IMR-90 (cell line): ENCODE measurements at places on chromosomes 7 and 10. TPM values are rescaled to one million over a fixed set of nuclear protein-coding genes. Genes with fewer than 3 reads are reported as not detected.

GRCh38 chr10:123160311-123160980 lies 6.2 kb downstream of the BUB3 start:
- no peaks in the 10 kb centered on the region; the same call in 1 of the 2 replicates for H3K4me1 ChIP-seq
- H3K27me3 ChIP-seq: no peaks in the 10 kb centered on the region
- H3K36me3 ChIP-seq: peaks cover 16% of the 10 kb centered on the region
- no peak for DNase-seq

- H3K4me3 ChIP-seq: no peak overlapping the region
- H3K4me1 ChIP-seq: no peaks in the 10 kb centered on the region
- H3K36me3 ChIP-seq: peaks cover 25% of the 10 kb centered on the region
- peak; percentile 5 for DNase-seq
Observed at GRCh38 chr7:149071641-149072437, 18.7 kb downstream of the ZNF786 start.

DNA sequence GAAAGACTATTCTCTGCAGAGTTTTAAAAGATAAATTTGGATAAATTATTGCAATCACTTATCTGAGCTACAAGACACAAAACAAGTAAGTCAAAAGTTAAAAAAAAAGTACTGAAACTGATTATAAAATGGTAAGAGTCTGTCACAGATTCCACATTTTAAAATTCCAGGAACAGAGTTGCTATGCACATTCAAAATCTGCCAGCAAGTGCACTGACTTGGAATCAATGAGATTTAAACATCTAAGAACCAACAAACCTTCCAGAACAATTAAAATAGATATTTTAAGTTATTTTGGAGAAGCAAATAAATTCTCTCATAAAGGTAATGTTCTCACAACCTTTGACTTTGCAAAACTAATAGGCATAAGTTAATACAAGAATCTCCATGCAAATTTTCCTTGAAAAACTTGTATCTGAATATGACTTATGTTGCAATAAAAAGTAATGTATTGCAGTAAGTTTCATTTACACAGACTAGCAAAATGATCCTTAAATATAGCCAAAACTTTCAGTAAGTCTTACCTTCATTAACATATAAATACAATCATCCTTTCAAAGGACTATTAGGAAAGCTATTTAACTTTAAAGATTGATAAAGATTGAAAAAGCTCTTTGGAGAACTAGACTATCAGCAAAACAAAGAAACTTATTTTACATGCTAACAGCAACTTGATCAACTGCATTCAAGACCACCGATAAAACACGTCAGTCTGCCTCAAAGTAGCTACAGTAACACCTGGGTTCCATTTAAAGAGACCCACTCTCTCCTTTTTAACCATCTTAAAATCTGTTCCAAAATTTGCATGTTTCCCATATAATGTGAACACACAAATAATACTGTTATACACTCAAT lies 4.4 kb downstream of the ETV1 start:
- no peaks in the 10 kb centered on the region for H3K27me3 ChIP-seq
- H3K4me3 ChIP-seq: no peak overlapping the region
- no peaks in the 10 kb centered on the region for H3K36me3 ChIP-seq
- peaks cover 4% of the 10 kb centered on the region; the same call in 1 of the 2 replicates for H3K4me1 ChIP-seq

- no peaks in the 10 kb centered on the region for H3K36me3 ChIP-seq
- DNase-seq: no peak
- no peaks in the 10 kb centered on the region for H3K27me3 ChIP-seq
- H3K4me3 ChIP-seq: no peak overlapping the region
Observed at GRCh38 chr10:14089556-14090292, 241.0 kb downstream of the FRMD4A start.

DNA sequence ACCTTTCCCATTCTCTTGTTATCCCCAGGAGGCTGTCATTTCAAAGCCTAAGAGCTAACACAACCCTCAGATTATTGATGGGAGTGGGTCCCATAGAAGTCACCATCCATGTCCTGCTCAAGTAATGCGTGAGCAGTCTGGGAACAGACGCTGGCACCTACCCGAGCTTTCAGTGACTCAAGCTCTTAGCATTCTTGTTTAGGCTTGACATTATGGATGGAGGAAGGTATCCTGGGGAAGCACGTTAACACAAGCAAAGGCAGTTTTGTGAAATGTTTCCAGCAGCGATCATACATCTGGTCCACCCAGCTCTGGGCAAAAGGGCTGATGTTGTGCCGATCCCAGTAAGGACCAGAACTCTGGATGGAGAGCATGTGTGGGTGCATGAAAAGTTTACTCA lies 30.0 kb upstream of the AUTS2 start:
- no peaks in the 10 kb centered on the region for H3K36me3 ChIP-seq
- no peaks in the 10 kb centered on the region for H3K4me1 ChIP-seq
- no peak overlapping the region for H3K27ac ChIP-seq
- DNase-seq: no peak
- H3K27me3 ChIP-seq: no peaks in the 10 kb centered on the region

ZP3 gene
- total RNA-seq: 0.54 and 0.83 TPM in 2 replicates

RAB19 gene
- total RNA-seq: not detected in 2 replicates

GPR37 gene
- 9.2 and 9.3 TPM in 2 replicates for total RNA-seq

DNA sequence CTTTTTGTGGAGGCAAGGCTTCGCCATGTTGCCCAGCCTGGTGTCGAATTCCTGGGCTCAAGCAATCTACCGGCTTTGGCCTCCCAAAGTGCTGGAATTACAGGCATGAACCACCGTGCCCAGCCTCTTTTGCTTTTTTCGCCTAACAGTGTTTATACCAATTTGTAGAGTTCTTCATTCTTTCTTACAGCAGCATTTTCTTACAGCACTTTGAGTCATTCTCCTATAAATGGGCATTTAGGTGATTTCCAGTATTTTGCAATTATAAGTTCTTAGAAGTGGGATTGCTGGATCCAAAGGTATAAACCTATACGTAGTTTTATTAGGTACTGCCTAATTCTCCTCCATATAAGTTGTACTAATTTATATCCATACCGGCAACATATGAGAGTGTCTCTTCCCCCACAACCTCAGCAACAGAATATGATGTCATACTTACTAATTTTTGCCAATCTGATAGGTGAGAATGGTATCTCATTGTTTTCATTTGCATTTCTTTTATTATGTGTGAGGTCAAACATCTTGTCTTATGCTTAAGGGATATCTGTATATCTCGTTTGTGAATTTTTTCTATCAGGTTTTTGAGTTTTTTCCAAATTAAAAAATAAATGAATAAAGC lies 39.1 kb downstream of the SUFU start:
- H3K4me1 ChIP-seq: peaks cover 17% of the 10 kb centered on the region
- no peak overlapping the region for H3K4me3 ChIP-seq
- H3K27me3 ChIP-seq: no peaks in the 10 kb centered on the region
- DNase-seq: peak; percentile 89

GRCh38 chr7:121874298-121874697 lies 1.3 kb downstream of the PTPRZ1 start:
- H3K27ac ChIP-seq: no peak overlapping the region
- no peaks in the 10 kb centered on the region for H3K36me3 ChIP-seq
- H3K27me3 ChIP-seq: peaks cover 34% of the 10 kb centered on the region
- DNase-seq: no peak
- H3K4me3 ChIP-seq: no peak overlapping the region
- no peaks in the 10 kb centered on the region for H3K4me1 ChIP-seq

- no peak overlapping the region for H3K27ac ChIP-seq
- no peaks in the 10 kb centered on the region for H3K4me1 ChIP-seq
- H3K27me3 ChIP-seq: no peaks in the 10 kb centered on the region
- H3K4me3 ChIP-seq: no peak overlapping the region
- DNase-seq: no peak
Observed at GRCh38 chr10:128868481-128868880, 598.6 kb upstream of the MGMT start.

GRCh38 chr10:32964270-32964669 lies 6.2 kb upstream of the ITGB1 start:
- H3K27me3 ChIP-seq: no peaks in the 10 kb centered on the region
- no peak for DNase-seq
- no peak overlapping the region for H3K27ac ChIP-seq

SUPV3L1 gene
- 22.5 and 24.4 TPM in 2 replicates for total RNA-seq

DNA sequence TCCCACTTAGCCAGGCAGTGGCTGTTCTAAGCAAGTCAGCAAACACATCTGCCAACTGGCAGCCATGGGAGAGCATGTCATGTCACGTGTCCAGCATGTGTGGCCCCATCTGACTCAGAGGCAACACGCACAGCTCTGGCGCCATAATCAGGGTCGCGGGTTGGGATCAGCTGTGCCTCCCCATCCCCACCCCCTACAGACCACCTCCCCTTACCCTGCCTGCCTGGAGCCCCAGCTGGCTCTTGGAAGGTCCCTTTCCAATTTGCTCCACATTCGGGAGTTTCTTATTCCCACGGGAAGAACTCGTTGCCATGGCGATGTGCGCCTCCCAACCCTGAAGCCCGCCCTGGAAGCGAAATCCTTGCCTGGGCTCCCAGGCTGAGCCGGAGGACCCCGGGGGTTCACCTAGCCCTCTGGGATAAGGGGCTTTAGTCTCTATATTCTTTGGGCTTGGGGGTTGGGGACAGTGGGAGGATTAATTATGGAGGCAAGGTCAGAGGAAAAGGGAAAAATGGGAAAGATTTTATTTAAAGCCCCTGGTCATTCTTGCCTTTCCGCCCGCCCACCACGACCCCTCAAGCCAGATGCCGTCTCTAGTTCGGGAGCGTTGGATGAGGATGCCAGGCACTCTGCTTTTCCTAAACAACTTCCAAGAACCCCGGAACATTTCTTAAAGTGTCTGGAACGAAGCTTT lies 283.7 kb downstream of the ZEB1 start:
- no peaks in the 10 kb centered on the region for H3K36me3 ChIP-seq
- H3K27ac ChIP-seq: peak overlapping the region; percentile 50
- H3K4me1 ChIP-seq: peaks cover 7% of the 10 kb centered on the region
- peak; percentile 73 for DNase-seq
- no peaks in the 10 kb centered on the region for H3K27me3 ChIP-seq
- H3K4me3 ChIP-seq: peak overlapping the region; percentile 66

DNA sequence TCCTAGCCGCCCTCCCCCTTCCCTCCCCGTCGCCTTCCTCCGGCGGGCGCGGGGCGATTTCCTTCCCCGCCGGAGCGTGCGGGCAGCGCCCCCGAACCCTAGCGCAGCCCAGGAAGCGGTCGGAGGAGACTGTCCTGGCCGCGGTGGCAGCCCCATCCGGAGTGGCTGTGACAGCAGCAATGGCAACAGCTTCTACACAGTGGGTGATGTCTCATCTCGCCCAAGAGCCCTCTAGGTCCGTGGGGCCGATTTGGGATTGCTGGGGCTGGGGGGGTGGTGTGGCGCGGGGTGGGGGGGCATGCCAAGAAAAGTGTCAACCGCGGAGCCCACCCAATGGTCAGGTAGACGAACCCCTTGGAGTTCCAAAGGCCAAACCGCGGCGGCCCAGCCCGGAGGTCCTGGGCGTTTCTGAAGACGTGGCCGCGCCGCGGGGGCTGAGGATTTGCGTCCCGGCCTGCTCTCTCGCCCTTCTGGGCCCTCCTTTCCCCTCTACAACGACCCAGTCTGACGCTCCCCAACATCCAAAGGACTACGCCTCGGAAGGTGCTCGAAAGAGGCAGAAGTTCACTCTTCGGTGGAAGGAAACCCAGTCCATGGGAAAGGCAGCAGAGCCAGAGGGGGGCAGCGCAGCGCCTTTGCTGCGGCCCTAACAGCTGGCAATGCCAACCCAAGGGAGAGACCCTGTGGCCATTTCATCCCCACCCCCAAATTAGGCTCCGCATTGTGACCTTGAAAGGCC lies 603 bp upstream of the TWIST1 start:
- DNase-seq: peak; percentile 21
- peak overlapping the region; percentile 99 for H3K4me3 ChIP-seq
- peak overlapping the region; percentile 87 for H3K27ac ChIP-seq
- H3K4me1 ChIP-seq: peaks cover 1% of the 10 kb centered on the region
- no peaks in the 10 kb centered on the region for H3K36me3 ChIP-seq

VWA2 gene
- total RNA-seq: not detected in 2 replicates

DNA sequence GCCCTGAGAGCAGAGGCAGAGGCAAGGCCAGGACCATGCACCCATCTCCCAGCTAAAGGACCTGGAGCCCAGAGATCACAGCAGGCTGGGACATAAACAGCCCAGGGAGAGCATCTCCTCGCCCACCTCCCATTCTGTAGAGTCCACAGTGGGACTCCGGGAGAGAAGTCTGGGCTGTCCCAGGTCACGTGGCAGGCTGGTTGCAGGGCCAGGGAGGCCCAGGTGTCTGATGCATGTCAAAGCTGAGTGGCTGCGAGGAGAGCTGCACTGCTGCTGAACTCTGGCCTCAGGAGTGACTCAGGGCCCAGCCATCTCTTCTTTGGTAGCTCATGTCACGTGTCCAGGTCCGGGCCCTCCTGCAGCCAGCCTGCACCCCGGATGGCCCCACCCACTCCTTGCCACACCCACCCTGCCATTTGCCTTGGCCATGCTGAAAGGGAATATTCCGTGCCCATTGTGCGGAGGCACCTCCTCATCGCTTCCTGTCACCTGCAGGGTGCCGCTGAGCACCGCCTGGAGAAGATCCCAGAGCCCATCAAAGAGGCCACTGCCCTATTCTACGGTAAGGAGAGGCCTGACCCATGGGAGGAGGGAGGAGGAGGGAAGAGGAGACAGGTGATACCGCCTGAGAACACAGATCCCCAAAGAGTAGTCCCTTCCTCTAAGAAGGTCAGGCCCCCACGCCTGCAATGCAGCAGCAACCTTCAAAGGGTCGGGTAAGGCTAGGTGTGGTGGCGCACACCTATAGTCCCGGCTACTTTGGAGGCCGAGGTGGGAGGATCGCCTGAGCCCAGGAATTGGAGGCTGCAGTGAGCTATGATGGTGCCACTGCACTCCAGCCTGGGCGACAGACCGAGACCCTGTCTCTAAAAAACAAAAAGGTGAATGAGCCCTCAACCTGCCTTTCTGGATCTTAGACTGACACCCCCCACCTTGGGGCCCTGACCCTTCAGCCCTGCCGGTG lies 12.6 kb upstream of the SH2B2 start:
- peak; percentile 83 for DNase-seq
- H3K4me1 ChIP-seq: peaks cover 12% of the 10 kb centered on the region

NEBL gene
- total RNA-seq: under 0.01 TPM in 1 of 2 replicates, not detected in the other

GRCh38 chr10:124522933-124523871 lies 61.6 kb downstream of the LHPP start:
- H3K27ac ChIP-seq: no peak overlapping the region
- H3K4me1 ChIP-seq: peaks cover 9% of the 10 kb centered on the region; the same call in 1 of the 2 replicates
- no peak for DNase-seq
- no peaks in the 10 kb centered on the region; the same call in 1 of the 2 replicates for H3K27me3 ChIP-seq
- H3K36me3 ChIP-seq: no peaks in the 10 kb centered on the region

VGF gene
- total RNA-seq: 0.18 and 0.28 TPM in 2 replicates

LRRC72 gene
- not detected in 2 replicates for total RNA-seq

DNA sequence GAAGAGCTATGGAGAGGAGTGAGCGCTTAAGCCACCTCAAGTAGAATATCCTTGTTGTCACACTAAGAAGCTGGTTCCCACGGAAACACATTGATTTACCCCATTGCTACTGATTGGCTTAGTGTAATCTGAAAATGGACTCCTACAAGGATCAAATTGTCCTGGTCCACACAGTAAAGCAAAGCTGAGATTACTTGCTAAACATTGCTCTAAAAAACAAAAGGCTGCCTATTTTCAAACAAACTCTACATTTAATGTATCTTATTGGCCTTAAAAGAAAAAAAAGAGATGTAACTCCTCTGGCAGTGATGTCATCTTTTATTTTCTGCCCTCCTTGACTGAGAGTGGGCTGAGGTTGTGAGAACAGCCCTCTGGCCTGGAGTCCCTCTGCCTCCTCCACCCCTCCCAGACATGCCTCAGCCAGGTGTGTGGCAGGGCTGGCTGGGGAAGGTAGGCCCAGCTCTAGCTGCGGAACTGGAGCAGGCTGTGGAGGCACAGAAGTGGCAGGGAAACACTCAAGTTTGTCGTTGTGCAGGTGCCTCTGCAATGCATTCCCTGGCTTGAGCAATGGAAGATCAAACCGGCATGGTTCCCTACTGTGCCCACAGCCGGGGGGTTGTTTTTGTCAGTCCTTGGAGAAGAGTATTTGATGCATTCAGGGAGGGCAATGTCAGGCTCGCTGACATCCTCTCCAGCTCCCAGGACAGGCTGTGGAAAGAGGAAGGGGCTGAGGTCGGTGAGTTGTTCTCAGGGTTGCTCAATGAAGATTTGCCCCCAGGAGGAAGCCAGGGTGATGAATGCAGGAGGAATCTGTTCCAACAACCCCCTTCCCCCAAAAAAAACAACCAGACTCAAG lies 9.1 kb downstream of the KLF6 start:
- peaks cover 40% of the 10 kb centered on the region for H3K36me3 ChIP-seq
- no peaks in the 10 kb centered on the region for H3K27me3 ChIP-seq
- no peak overlapping the region for H3K4me3 ChIP-seq
